PC-3 (cell line): ENCODE measurements at places on chromosomes 4 and X. TPM values are rescaled to one million over a fixed set of nuclear protein-coding genes. Genes with fewer than 3 reads are reported as not detected.

The CSAG3 gene
- total RNA-seq: not detected in 2 replicates

The LIMCH1 gene
- 19.7 and 27.1 TPM in 2 replicates for total RNA-seq

The N4BP2 gene
- total RNA-seq: 3.4 and 3.9 TPM in 2 replicates

The CFI gene
- total RNA-seq: not detected in 2 replicates

The SHROOM3 gene
- total RNA-seq: 27.8 and 28.7 TPM in 2 replicates

The MAML3 gene
- 3.9 and 4.3 TPM in 2 replicates for total RNA-seq

The BEND2 gene
- total RNA-seq: not detected in 2 replicates

The AKAP14 gene
- total RNA-seq: not detected in 2 replicates

The UGT2B7 gene
- total RNA-seq: not detected in 2 replicates

The PABPC1L2A gene
- not detected in 2 replicates for total RNA-seq

The NOCT gene
- 25.8 and 32.7 TPM in 2 replicates for total RNA-seq

The MGST2 gene
- total RNA-seq: 31.6 and 39.0 TPM in 2 replicates

The FAM47E gene
- 0.91 and 0.98 TPM in 2 replicates for total RNA-seq

The CCKAR gene
- total RNA-seq: not detected in 2 replicates

The TRIM2 gene
- 18.9 and 20.2 TPM in 2 replicates for total RNA-seq

The PCDH7 gene
- 1.8 and 1.9 TPM in 2 replicates for total RNA-seq

The OTUD6A gene
- not detected in 2 replicates for total RNA-seq

The TLR3 gene
- total RNA-seq: 0.33 TPM in 1 of 2 replicates, not detected in the other

The SH3RF1 gene
- 20.2 and 21.0 TPM in 2 replicates for total RNA-seq

The SPATA18 gene
- total RNA-seq: not detected in 2 replicates

The RAB9A gene
- 21.0 and 29.5 TPM in 2 replicates for total RNA-seq

The CLGN gene
- total RNA-seq: 7.9 and 9.6 TPM in 2 replicates

The TNIP3 gene
- not detected in 2 replicates for total RNA-seq

The ANOS1 gene
- total RNA-seq: 1.8 and 3.5 TPM in 2 replicates

The ZXDB gene
- total RNA-seq: 10.1 and 11.1 TPM in 2 replicates

The AFM gene
- not detected in 2 replicates for total RNA-seq

The CPZ gene
- 21.7 and 27.9 TPM in 2 replicates for total RNA-seq

The CRMP1 gene
- total RNA-seq: not detected in 2 replicates

The RHOXF1 gene
- total RNA-seq: not detected in 2 replicates

The IL9R gene
- total RNA-seq: not detected in 2 replicates

The CFAP99 gene
- 1.3 TPM in 1 of 2 replicates, not detected in the other for total RNA-seq

The RAB9B gene
- 1.2 and 1.5 TPM in 2 replicates for total RNA-seq

The IDUA gene
- total RNA-seq: 10.1 and 10.3 TPM in 2 replicates

The TMEM271 gene
- not detected in 2 replicates for total RNA-seq

The PAGE1 gene
- total RNA-seq: 1.7 and 4.5 TPM in 2 replicates

The TENM3 gene
- total RNA-seq: 0.87 and 5.4 TPM in 2 replicates

The MAGEA8 gene
- total RNA-seq: not detected in 2 replicates

The CT47A1 gene
- total RNA-seq: not detected in 2 replicates

The ARSJ gene
- total RNA-seq: 16.4 and 19.1 TPM in 2 replicates

The PDLIM3 gene
- total RNA-seq: 0.47 TPM in 1 of 2 replicates, not detected in the other

The CFAP299 gene
- total RNA-seq: not detected in 2 replicates

The SLC10A4 gene
- total RNA-seq: not detected in 2 replicates

The HPGD gene
- total RNA-seq: 32.3 and 33.5 TPM in 2 replicates

The TMEM255A gene
- total RNA-seq: not detected in 2 replicates

The STARD8 gene
- total RNA-seq: 0.69 and 0.91 TPM in 2 replicates
